ENCODE measurements at places on chromosomes 11 and 22. TPM values are rescaled to one million over a fixed set of nuclear protein-coding genes. Genes with fewer than 3 reads are reported as not detected.
A peak's percentile ranks its signal among the peaks of the same experiment; 100 is the strongest.

DNA sequence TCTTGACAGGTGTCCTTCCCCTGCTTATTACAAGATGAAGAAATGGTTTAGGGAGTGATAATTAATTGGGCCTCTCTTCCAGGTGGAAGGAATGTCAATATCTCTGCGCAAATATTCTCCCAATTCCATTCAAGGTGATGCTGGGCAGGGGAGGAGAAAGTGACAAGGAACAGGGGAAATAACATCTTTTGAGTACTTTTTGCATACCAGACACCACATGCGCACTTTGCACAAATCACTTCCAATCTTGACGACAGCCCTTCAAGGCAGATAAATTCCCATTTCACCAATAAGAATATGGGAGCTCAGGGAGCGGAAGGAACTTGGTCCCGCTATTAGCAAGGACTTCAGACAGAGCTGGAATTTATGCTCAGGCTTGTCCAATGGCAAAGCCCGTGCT is 145.1 kb upstream of the TBCEL start:
- no peaks in the 10 kb centered on the region for H3K36me3 ChIP-seq
- H3K4me3 ChIP-seq = no peak overlapping the region
- no peak overlapping the region for H3K27ac ChIP-seq

DNA sequence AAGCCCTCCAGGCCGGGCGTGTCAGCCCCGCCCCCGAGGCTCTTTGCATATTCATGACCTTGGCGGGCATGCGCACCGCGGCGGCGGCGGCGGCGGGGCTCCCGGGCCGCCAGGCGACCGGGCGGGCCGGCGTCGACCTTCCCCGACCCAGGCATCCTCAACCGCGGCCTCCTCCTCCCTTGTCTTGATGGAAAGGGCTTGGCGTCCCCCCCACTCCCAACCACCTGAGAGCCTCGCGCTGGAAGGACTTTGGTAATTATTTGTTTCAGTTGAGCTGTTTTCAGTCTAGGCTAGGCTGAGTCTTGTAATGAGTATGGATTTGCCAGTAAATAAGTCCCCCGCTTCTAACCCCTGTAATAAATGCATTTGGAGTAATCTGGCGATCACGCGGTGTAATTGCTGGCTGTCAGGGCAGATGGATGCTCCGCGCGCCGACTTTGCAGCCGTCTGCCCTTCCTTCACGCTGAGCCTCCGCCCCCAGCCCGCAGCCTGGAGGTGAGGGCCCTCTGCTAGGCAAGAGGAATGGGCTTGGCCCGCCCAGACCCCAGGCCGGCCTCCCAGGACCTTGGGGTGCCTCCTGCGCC is 25.2 kb downstream of the FLRT1 start:
- no peak overlapping the region for H3K27ac ChIP-seq
- DNase-seq = peak; percentile 79
- peaks cover 24% of the 10 kb centered on the region for H3K27me3 ChIP-seq
- no peaks in the 10 kb centered on the region for H3K36me3 ChIP-seq
- H3K4me3 ChIP-seq = peak overlapping the region; percentile 82

The SCGB1A1 gene
- not detected for total RNA-seq

The BSCL2 gene
- total RNA-seq = 39.4 TPM

DNA sequence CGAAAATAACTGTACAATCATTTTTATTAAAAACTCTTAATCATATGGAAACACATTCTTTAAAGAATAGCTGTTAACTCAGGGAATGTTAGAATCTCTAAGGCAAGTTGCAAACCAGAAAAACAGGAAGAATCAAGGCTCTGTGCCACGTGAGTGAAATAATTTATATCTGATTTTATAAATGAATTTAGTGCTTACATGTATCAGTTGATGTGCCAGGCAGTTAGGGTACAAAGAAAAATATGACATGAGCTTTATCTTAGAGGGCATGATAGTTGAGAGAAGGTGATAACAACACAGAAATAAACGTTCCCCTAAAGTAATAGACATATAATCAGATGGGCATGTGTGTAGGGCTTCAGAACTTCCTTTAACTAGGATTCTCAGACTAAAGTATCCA is 734.5 kb upstream of the CCDC179 start:
- no peak overlapping the region for H3K27ac ChIP-seq
- DNase-seq = no peak
- no peaks in the 10 kb centered on the region for H3K27me3 ChIP-seq
- H3K4me1 ChIP-seq = no peaks in the 10 kb centered on the region

- H3K27me3 ChIP-seq = peaks cover 11% of the 10 kb centered on the region
- H3K4me1 ChIP-seq = no peaks in the 10 kb centered on the region
- H3K4me3 ChIP-seq = no peak overlapping the region
- H3K27ac ChIP-seq = no peak overlapping the region
- DNase-seq = no peak
Observed at GRCh38 chr11:113947994-113948393, 26.9 kb upstream of the HTR3A start.

- no peak for DNase-seq
- no peak overlapping the region for H3K4me3 ChIP-seq
- peaks cover 15% of the 10 kb centered on the region for H3K36me3 ChIP-seq
- H3K27me3 ChIP-seq = no peaks in the 10 kb centered on the region
- H3K27ac ChIP-seq = no peak overlapping the region
- H3K4me1 ChIP-seq = peaks cover 4% of the 10 kb centered on the region
Observed at GRCh38 chr22:24341627-24342026, 71.0 kb downstream of the SPECC1L start.

- H3K27ac ChIP-seq = peak overlapping the region; percentile 97
- H3K36me3 ChIP-seq = peaks cover 34% of the 10 kb centered on the region
- peaks cover 49% of the 10 kb centered on the region for H3K4me1 ChIP-seq
- H3K27me3 ChIP-seq = no peaks in the 10 kb centered on the region
- peak overlapping the region; percentile 98 for H3K4me3 ChIP-seq
Observed at GRCh38 chr11:128522943-128523518, 64.3 kb downstream of the ETS1 start.

DNA sequence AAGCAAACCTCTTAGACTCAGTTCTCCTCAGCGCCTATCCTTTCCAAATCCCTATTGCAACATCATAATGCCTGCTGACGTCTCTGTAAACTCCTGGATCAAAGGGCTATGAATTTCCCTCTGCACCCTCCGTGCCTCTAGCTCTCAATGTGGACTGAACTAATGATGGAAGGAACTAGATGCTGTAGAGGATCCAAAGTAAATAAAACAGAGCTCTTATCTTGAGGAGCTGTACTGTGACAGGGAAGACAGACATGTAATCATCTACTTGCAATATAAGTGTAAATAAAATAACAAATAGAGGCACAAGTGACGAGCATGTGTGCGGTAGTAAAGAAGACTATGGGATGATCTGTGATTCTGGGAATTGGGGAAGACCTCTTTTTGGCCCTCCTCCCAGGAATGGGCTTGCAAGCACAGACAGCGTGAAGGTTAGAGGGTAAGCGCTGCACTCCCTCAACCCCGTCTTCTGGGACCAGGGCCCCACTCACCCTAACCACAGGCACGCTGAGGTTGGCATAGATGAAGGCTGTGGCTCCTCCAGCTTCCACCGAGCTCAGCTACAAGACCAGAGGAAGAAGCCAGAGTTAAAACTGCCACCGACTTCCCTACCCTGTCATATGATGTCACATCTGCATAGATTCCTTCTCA is 42.2 kb downstream of the P4HA3 start:
- no peak overlapping the region for H3K27ac ChIP-seq
- DNase-seq = no peak
- H3K27me3 ChIP-seq = peaks cover 14% of the 10 kb centered on the region
- no peak overlapping the region for H3K4me3 ChIP-seq

DNA sequence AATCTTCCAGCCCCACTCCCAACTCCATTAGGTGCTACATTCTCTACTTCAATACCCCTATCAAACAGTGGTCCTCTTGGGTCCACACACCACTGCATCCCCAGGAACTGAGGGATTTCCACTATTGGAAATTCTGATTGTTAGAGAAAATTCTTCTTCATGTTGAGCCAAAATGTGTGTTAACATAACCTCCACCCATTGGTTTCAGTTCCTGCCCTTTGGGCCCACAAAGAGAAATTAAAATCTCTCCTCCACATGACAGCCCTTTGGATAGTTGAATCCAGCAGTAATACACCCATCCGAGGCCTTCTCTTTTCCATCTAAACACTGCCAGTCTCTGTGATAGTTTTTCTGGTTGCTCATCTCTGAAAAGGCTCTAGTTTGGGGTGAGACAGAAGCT is 2.1 kb downstream of the VSIG2 start:
- no peaks in the 10 kb centered on the region for H3K36me3 ChIP-seq
- DNase-seq = no peak
- H3K27me3 ChIP-seq = peaks cover 3% of the 10 kb centered on the region
- H3K4me1 ChIP-seq = peaks cover 19% of the 10 kb centered on the region

The NOX4 gene
- total RNA-seq = not detected

- no peaks in the 10 kb centered on the region for H3K36me3 ChIP-seq
- H3K4me1 ChIP-seq = no peaks in the 10 kb centered on the region
- no peak for DNase-seq
- no peak overlapping the region for H3K4me3 ChIP-seq
Observed at GRCh38 chr22:34769361-34769760, 296.6 kb upstream of the ISX start.

The PDE2A gene
- total RNA-seq = 0.83 TPM

- H3K36me3 ChIP-seq = no peaks in the 10 kb centered on the region
- H3K27me3 ChIP-seq = peaks cover 69% of the 10 kb centered on the region
- DNase-seq = no peak
Observed at GRCh38 chr22:37329238-37330140, 47.2 kb downstream of the CYTH4 start.

GRCh38 chr11:84232511-84232910 is 946.3 kb upstream of the CCDC90B start:
- H3K4me1 ChIP-seq = no peaks in the 10 kb centered on the region
- H3K4me3 ChIP-seq = no peak overlapping the region
- no peak for DNase-seq
- no peaks in the 10 kb centered on the region for H3K27me3 ChIP-seq
- H3K36me3 ChIP-seq = no peaks in the 10 kb centered on the region

The ISX gene
- total RNA-seq = not detected

The MMP13 gene
- not detected for total RNA-seq

The TSGA10IP gene
- total RNA-seq = not detected

DNA sequence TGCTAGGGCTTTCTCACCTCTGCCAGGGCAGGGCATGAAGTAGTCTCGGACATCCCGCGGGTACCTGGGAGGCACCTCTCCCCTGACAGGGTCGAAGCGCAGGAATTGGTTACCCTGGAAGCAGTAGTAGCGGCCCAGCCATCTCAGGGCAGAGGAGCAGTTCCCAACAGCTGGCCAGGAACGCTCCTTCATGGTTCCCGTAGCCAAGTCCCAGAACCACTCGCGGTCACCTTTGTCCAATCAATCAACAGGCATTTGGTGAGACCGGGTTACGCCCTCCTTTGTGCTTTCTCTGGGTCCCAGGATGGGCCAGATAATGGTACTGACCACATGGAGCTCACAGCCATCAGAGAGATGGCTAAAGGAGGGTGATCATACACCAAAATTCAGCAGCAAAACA is 3.4 kb downstream of the HPX start:
- no peaks in the 10 kb centered on the region for H3K36me3 ChIP-seq
- H3K27me3 ChIP-seq = peaks cover 5% of the 10 kb centered on the region
- H3K4me1 ChIP-seq = peaks cover 6% of the 10 kb centered on the region
- no peak for DNase-seq
- H3K4me3 ChIP-seq = no peak overlapping the region

DNA sequence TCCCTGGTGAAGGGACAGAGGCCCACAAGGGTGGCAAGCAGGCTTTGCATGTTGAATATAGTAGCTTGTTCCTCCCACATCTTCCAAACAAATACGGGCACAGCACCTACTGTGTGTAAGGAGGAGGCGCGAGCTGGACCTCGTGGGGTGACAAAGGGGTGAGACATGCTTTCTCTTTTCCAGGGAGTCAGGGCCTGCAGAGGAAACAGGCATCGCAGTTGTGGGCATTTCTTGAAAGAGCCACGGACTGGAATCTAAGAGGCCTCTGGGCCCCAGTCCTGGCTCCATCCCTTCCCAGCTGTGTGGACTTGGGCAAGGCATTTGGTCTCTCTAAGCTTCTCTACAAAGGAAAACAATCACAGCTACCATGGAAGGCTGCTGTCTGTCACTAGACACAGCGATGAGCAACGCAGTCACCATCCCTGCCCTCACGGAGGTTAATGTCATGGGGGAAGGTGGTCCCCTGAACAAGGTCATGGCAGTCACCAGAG is 13.0 kb upstream of the CDC42EP1 start:
- DNase-seq = no peak
- no peak overlapping the region for H3K4me3 ChIP-seq
- H3K36me3 ChIP-seq = no peaks in the 10 kb centered on the region
- no peak overlapping the region for H3K27ac ChIP-seq
- H3K27me3 ChIP-seq = peaks cover 21% of the 10 kb centered on the region
- peaks cover 6% of the 10 kb centered on the region for H3K4me1 ChIP-seq

GRCh38 chr11:14555818-14556217 is 35.6 kb upstream of the PSMA1 start:
- DNase-seq = no peak
- peaks cover 32% of the 10 kb centered on the region for H3K4me1 ChIP-seq
- peaks cover 59% of the 10 kb centered on the region for H3K36me3 ChIP-seq
- H3K27ac ChIP-seq = peak overlapping the region; percentile 81
- H3K27me3 ChIP-seq = no peaks in the 10 kb centered on the region

The OR51I2 gene
- not detected for total RNA-seq

The BDNF gene
- not detected for total RNA-seq

The B4GALNT4 gene
- 1.1 TPM for total RNA-seq

- no peak overlapping the region for H3K4me3 ChIP-seq
- no peaks in the 10 kb centered on the region for H3K4me1 ChIP-seq
- H3K27ac ChIP-seq = no peak overlapping the region
- H3K27me3 ChIP-seq = no peaks in the 10 kb centered on the region
- no peaks in the 10 kb centered on the region for H3K36me3 ChIP-seq
Observed at GRCh38 chr11:104222464-104222863, 58.5 kb upstream of the PDGFD start.

GRCh38 chr11:34749666-34750659 is 129.1 kb downstream of the EHF start:
- no peak overlapping the region for H3K4me3 ChIP-seq
- no peaks in the 10 kb centered on the region for H3K36me3 ChIP-seq
- H3K4me1 ChIP-seq = no peaks in the 10 kb centered on the region
- DNase-seq = no peak

The CCDC116 gene
- total RNA-seq = 0.79 TPM

GRCh38 chr11:64356498-64357411 is 2.2 kb upstream of the RPS6KA4 start:
- H3K36me3 ChIP-seq = peaks cover 5% of the 10 kb centered on the region
- no peak for DNase-seq
- no peaks in the 10 kb centered on the region for H3K27me3 ChIP-seq
- peak overlapping the region; percentile 26 for H3K4me3 ChIP-seq

GRCh38 chr22:32735526-32735925 is 66.0 kb upstream of the TIMP3 start:
- DNase-seq = no peak
- peaks cover 1% of the 10 kb centered on the region for H3K4me1 ChIP-seq
- H3K27me3 ChIP-seq = peaks cover 13% of the 10 kb centered on the region
- H3K36me3 ChIP-seq = no peaks in the 10 kb centered on the region
- H3K27ac ChIP-seq = no peak overlapping the region

All from activated naive CD8-positive, alpha-beta T cell treated with anti-CD3 and anti-CD28 coated beads, Interleukin-2, amount 10 ng/mL, durations not matched to agents 7 days and 5 days (primary cell).